ENCODE measurements at places on chromosomes 5 and 9.

DNA sequence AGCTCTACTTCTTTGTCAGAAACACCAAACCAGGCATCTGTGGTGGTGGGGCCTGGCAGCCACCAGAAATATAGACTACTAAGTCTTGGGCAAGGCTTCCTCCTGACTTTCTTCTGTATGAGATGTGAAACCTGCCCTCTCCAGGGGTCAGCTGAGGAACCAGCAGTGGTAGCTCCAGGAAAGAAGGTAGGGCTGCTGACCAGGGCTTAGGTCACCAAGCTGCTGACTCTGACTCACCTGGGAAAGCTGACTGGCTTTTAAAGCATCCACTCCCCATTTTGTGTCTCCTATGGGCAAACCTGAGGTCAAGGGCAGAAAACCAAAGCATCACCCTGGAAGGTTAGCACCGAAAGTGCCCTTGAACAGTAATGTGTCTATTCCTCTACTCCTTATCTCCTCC is 10.4 kb upstream of the SH3TC2 start:
- no peak for DNase-seq
- H3K4me1 ChIP-seq, result peaks cover 18% of the 10 kb centered on the region
- no peaks in the 10 kb centered on the region for H3K36me3 ChIP-seq
- no peak overlapping the region for H3K4me3 ChIP-seq
- peak overlapping the region; percentile 86 for H3K27ac ChIP-seq

DNA sequence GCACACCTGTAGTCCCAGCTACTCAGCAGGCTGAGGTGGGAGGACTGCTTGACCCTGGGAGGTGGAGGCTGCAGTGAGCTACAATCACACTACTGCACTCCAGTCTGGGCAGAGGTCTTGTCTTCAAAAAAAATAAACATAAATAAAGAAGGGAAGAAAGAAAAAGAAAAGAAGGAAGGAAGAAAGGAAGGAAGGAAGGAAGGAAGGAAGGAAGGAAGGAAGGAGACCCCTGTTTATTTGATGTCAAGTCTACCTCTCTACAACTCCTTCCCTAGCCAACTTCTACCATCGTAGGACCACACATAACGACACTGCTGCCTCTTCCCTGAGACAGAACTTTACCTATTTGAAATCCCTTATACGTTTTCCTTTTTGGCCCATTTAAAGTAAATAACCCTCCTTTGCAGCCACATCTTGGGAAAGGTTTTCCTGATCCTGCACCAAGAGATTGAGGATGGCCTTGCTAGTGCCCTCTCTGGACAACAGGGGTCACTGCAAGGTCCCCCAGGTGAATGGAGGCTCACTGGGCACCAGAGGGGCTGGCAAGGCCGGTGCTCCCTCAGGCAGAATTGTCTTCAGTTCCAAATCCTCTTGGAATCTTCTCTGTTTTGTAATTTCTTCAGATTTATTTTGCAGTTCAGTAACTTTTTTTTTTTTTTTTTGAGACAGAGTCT is 10.5 kb downstream of the RPS14 start:
- no peak for DNase-seq
- H3K27ac ChIP-seq, result no peak overlapping the region
- no peak overlapping the region for H3K4me3 ChIP-seq

DNA sequence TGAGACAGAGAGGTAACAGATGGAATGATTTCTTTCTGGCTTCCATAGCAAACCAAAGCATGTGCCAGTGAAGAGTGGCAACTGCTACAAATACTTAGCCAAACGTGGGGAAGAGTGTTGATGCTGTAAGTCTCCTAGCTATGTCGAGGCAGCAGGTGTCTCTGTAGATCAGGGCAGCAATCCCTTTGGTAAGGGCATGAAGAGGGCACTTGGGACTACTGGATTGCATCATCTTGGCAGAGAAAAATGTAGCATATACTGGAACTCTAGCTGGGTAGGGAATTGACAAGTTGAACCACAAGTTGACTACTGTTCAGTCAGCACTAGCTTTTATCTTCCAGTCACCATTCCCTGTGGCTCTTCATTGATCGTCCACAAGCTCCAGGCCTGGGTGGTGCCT is 75.8 kb downstream of the GHR start:
- H3K27me3 ChIP-seq, result no peaks in the 10 kb centered on the region
- no peak for DNase-seq
- H3K4me3 ChIP-seq, result no peak overlapping the region
- no peak overlapping the region for H3K27ac ChIP-seq
- no peaks in the 10 kb centered on the region for H3K36me3 ChIP-seq
- peaks cover 4% of the 10 kb centered on the region for H3K4me1 ChIP-seq

DNA sequence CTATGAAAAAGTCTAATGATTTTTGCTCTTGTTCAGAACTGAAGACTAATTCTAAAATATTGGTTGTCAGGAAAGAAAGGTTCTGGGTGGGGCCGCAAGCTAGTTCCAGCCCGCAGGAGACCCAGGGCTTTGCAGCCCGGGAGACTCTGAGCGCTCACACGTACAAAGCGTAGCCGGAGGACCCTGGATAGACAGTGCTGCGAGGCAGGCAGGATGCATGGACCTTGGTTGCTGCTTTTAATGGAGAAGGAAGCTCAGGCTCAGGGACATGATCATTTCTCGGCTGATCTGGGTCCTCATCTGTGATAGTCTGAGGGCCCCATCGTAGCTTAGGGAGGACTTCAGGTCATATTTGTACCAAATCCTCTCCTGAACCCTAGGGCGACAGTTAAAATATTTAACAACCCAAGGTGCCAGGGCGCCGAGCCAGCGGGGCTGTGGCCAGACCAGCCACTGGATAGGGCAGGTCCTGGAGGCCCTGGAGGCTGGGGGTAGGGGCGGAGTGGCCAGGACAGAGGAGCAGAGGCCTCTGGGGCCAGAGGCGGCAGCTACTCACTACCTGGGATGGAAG is 70.1 kb upstream of the UNC5A start:
- no peak for DNase-seq
- no peaks in the 10 kb centered on the region for H3K36me3 ChIP-seq
- peaks cover 12% of the 10 kb centered on the region for H3K27me3 ChIP-seq
- peaks cover 15% of the 10 kb centered on the region for H3K4me1 ChIP-seq
- no peak overlapping the region for H3K4me3 ChIP-seq

GRCh38 chr9:8270235-8270634 is 470.7 kb upstream of the DMAC1 start:
- peaks cover 13% of the 10 kb centered on the region for H3K27me3 ChIP-seq
- DNase-seq, result no peak
- H3K27ac ChIP-seq, result no peak overlapping the region
- no peaks in the 10 kb centered on the region for H3K36me3 ChIP-seq
- no peaks in the 10 kb centered on the region for H3K4me1 ChIP-seq
- H3K4me3 ChIP-seq, result no peak overlapping the region

DNA sequence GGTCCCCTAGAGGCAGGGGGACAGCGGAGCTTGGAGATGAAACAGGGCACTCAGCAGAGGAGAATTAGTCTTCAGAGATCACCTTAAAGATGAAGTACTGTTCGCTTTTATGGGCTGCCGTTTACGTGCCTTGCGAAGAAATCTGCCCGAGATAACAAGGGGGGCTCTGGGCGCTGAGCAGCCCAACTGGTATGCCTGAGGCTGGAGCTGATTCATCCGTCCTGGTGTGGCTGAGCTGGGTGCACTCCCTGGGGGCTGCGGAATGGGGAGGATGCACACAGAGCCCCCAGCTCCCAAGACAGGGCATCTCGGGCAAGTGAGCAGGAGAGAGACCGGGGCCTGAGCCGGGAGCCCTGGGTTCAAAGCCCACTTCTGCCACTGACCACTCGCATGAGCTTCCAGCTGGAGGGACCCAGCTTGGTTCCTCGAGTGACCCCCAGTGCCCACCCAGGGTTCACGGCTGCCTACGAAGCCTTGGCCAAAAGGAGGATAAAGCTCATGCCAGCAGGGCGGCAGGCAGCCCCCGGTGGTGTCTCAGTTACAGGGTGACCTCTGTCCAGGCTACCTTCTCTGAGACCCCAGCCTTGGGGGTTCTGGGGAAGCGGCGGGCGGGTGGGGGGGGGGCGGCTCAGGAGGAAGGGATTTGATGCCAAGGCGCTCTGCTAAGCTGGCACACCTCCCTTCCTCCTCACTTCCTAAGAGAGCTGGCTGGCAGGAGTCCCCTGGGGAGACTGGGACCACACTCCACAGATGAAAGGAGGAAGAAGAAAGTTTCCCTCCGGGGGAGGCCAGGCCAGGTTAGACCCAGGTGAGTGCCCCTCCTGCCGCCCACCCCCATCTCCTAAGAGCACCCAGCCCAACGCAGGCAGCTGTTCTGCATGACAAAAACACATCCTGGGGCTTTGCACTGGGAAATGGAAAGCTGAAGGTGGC is 5.7 kb downstream of the FIBCD1 start:
- no peak overlapping the region for H3K4me3 ChIP-seq
- H3K4me1 ChIP-seq, result peaks cover 13% of the 10 kb centered on the region
- H3K36me3 ChIP-seq, result no peaks in the 10 kb centered on the region
- H3K27me3 ChIP-seq, result peaks cover 13% of the 10 kb centered on the region
- no peak overlapping the region for H3K27ac ChIP-seq

- H3K4me1 ChIP-seq, result no peaks in the 10 kb centered on the region
- H3K27ac ChIP-seq, result no peak overlapping the region
- DNase-seq, result no peak
- no peaks in the 10 kb centered on the region for H3K36me3 ChIP-seq
Measured at GRCh38 chr5:167451076-167451475, 840.4 kb upstream of the WWC1 start.

DNA sequence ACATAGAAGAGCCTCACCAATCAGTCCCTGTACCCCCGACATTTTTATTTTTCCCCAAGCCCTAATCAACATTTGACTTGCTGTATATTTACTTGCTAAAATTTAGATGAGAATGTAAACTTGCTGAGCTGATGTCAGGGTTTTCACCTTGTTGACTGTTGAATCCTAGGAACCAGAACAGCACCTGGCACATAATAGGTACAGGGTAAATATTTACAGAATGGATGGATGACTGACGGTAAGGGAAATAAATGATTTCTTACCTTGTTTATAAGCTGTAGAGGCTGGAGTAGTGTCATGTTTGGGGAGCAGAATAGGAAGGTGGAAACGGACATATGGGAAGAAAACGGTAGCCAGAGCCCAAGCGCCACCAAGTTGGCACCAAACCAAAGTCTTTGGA is 107.0 kb upstream of the NUDT12 start:
- no peak overlapping the region for H3K4me3 ChIP-seq
- H3K27me3 ChIP-seq, result no peaks in the 10 kb centered on the region
- no peak overlapping the region for H3K27ac ChIP-seq

GRCh38 chr5:39471836-39472508 is 47.2 kb upstream of the DAB2 start:
- no peak overlapping the region for H3K4me3 ChIP-seq
- no peaks in the 10 kb centered on the region for H3K36me3 ChIP-seq
- H3K27me3 ChIP-seq, result no peaks in the 10 kb centered on the region
- DNase-seq, result no peak
- H3K27ac ChIP-seq, result no peak overlapping the region

GRCh38 chr9:84141741-84142370 is 161.3 kb downstream of the RMI1 start:
- peaks cover 52% of the 10 kb centered on the region for H3K4me1 ChIP-seq
- no peaks in the 10 kb centered on the region for H3K27me3 ChIP-seq
- no peak for DNase-seq
- H3K4me3 ChIP-seq, result no peak overlapping the region
- no peaks in the 10 kb centered on the region for H3K36me3 ChIP-seq
- no peak overlapping the region for H3K27ac ChIP-seq

DNA sequence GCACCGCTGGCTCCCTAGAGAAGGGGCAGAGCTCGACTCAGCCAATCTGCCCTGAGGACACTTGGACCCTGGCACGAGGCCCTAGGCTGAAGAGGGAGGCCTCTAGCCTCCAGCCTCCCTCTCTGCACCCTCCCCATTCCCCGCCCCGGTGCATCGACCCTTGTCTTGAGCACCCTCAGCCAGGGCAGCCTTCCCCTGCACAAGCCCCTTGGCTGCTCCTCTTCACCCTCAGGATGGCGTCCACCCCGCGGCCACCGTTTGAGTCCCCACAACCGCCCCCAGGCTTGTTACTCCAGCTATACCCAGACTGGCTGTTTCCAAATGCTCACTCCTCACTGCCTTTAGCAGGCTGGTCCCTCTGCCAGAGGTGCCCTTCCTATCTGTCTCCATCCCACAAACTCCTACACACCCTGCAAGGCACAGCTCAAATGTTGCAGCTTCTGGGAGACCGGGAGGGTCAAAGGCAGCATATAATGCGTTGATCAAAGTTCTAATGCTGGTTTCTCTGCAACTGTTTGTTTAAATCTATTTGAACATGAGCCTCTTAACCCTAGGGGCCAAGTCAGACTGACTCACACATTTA is 6.5 kb upstream of the FAM163B start:
- no peak overlapping the region for H3K27ac ChIP-seq
- no peak for DNase-seq
- no peak overlapping the region for H3K4me3 ChIP-seq
- H3K36me3 ChIP-seq, result no peaks in the 10 kb centered on the region
- no peaks in the 10 kb centered on the region for H3K4me1 ChIP-seq

DNA sequence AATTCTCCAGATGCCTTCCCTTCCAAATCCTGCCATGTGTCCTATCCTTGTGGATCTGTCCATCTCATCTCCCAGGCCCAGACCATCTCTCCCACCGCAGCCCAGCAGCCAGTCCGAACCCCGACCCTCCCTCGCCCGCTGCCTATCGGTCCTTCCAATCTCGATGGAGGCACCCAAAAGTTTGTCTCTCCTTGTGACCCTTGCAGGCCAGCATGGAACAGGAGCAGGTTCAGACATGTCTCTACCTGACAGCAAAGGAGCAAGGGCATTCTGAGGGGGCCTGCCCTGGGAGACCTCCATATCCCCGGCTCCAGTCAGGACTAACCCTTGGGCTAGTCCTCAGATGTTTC is 51.0 kb downstream of the SEMA4D start:
- no peaks in the 10 kb centered on the region for H3K27me3 ChIP-seq
- no peak for DNase-seq
- H3K36me3 ChIP-seq, result no peaks in the 10 kb centered on the region
- H3K4me1 ChIP-seq, result peaks cover 12% of the 10 kb centered on the region
- no peak overlapping the region for H3K4me3 ChIP-seq

GRCh38 chr9:129610213-129610472 is 10.8 kb downstream of the C9orf50 start:
- peak overlapping the region; percentile 94 for H3K27ac ChIP-seq
- peak overlapping the region; percentile 58 for H3K4me3 ChIP-seq
- no peak for DNase-seq
- H3K36me3 ChIP-seq, result no peaks in the 10 kb centered on the region
- H3K27me3 ChIP-seq, result no peaks in the 10 kb centered on the region
- H3K4me1 ChIP-seq, result peaks cover 30% of the 10 kb centered on the region

DNA sequence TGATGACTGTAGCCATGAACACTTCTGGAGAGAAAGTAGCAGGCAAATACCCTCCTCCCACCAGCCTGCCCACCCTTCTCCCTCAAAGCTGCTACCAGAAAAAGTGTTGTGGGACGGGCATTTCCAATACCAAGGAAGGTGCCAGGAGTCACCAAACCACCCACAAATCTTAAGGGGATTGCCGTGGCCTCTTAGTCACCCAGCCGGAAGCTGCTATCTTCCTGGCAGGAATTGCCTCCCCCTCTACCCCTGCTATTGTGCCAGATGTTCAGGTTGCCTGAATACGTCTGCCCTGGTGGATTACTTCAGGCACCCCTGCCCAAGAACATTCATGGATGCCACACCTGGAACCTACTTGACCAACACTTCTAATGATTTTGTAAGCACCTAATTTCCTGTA is 156.1 kb downstream of the TTC39B start:
- no peaks in the 10 kb centered on the region for H3K27me3 ChIP-seq
- DNase-seq, result no peak
- no peaks in the 10 kb centered on the region for H3K36me3 ChIP-seq
- H3K27ac ChIP-seq, result no peak overlapping the region
